Iris pigment epithelial cell (primary cell): ENCODE measurements at places on chromosomes 7 and 10.
A peak's percentile ranks its signal among the peaks of the same experiment; 100 is the strongest.

DNA sequence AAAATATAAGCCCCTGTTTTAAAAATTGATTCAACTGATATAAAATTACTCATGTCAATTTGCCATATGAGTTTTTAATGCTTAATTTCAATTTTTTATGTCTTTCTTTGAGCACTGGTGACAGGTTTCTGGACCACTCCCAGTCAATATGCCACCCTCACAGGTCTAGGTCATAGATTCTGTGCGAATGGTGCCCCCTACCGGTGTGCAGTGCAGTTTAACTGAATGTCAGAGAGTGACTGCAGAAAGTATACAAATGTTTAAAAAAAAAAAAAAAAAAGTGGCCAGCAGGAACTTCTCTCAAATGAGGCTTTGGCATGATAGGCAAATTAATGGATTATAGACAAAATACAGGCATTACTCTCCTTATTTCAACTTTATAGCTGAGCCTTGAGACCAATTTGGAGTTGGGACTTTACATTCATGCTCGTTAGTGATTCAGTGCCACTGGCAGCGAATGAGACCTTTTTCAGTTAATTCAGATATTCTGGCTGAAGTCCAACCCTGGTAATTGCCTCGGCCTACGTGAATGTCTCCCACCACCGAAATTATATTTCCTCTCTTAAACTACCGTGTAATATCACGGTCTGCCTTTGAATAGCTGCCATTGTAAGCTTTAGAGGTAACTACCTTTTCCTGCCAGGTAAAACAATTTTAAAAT lies 427.6 kb downstream of the PHTF2 start:
- DNase-seq = no peak

GRCh38 chr10:110528224-110528996 lies 30.7 kb downstream of the DUSP5 start:
- DNase-seq = peak; percentile 67

GRCh38 chr10:17233286-17233991 lies 5.4 kb downstream of the VIM start:
- DNase-seq = no peak

DNA sequence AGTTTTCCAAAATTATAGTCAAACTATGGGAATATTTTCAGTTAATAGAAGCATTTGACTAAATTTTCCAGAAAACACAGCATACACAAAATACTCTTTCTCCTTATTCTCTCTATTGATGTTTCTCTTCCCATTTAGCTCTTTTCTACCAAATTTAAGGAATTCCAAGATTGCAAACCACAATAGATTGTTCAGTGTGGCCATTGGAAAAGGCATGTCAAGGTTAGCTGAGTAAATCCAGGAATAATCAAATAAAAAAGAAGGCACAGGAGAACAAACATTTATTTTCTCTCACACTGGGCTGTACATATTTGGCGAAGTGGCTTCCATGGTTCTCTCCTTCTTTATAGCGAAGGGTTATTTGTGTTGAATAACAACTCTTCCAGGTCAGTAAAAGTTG lies 117.3 kb downstream of the THSD7A start:
- no peak for DNase-seq

GRCh38 chr7:113392841-113393540 lies 274.6 kb upstream of the SMIM30 start:
- DNase-seq = no peak

DNA sequence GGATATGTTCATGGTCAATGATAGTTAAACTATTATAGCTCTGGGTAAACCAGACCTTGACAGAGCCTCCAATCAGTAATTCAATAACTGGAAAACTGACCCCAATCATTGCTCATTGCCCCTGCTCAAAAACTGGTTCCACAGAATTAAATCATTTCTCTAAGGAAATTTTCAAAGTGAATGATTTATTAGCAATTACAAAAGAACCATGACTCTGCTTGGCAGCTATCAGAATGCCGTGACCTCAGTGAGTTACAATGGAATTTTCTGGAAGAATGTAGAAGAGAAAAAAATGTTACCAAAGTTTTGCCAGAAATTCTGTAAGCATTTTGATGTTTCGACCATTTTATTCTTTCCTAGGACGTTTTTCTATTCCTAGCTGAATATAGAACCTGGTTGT lies 106.8 kb upstream of the APBB1IP start:
- no peak for DNase-seq

- DNase-seq = no peak
Measured at GRCh38 chr10:76631884-76632766, 1005.5 kb downstream of the KCNMA1 start.
